ENCODE measurements at places on chromosomes 1 and 21. TPM values are rescaled to one million over a fixed set of nuclear protein-coding genes. Genes with fewer than 3 reads are reported as not detected.

GRCh38 chr1:234866007-234866866, 256.3 kb upstream of the IRF2BP2 start:
- H3K27me3 ChIP-seq, result no peaks in the 10 kb centered on the region
- peaks cover 15% of the 10 kb centered on the region for H3K4me1 ChIP-seq
- no peaks in the 10 kb centered on the region for H3K36me3 ChIP-seq
- no peak overlapping the region for H3K27ac ChIP-seq

DNA sequence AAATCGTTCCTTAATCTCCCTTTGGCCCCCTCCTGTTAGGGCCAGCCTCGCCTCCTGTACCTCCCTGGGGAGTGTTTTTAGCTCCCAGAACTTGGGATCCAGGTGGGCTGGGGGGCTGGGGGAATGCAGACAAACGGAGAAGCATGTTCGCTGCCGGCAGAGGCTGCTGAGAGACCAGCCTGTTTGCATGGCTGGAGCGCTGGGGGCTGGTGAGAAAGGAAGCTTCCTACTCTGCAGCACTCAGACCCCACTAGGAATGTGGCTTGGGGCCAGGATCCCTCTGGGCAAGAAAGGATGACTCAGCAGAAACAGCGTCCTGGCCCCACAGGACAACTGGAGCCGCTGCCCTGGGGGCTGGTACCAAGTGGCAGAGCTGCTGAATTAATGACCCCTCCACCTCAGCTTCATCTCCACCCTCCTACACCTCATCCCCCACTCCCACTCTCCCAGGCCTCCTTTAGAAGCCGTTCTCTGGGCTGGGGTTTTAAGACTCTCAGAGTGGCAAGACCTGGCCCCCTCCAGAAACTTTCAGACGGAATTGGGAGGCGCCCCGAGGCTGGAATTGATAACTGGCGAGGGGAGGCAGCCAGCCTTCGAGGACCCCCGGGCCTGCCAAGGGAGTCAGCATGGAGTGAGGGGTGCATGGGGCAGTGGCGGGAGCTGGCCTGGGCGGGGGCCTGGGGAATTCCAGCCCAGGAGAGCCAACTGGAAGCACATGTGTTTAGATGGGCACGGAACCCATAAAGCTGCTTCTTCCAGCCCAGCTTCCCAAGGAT, 28.5 kb upstream of the EPS8L3 start:
- peaks cover 72% of the 10 kb centered on the region for H3K4me1 ChIP-seq
- no peaks in the 10 kb centered on the region for H3K27me3 ChIP-seq
- H3K27ac ChIP-seq, result peak overlapping the region; percentile 82
- H3K36me3 ChIP-seq, result no peaks in the 10 kb centered on the region

- H3K36me3 ChIP-seq, result peaks cover 2% of the 10 kb centered on the region
- H3K27ac ChIP-seq, result no peak overlapping the region
- no peak for DNase-seq
These were observed 24.1 kb downstream of the POGZ start for GRCh38 chr1:151435174-151435573.

DNA sequence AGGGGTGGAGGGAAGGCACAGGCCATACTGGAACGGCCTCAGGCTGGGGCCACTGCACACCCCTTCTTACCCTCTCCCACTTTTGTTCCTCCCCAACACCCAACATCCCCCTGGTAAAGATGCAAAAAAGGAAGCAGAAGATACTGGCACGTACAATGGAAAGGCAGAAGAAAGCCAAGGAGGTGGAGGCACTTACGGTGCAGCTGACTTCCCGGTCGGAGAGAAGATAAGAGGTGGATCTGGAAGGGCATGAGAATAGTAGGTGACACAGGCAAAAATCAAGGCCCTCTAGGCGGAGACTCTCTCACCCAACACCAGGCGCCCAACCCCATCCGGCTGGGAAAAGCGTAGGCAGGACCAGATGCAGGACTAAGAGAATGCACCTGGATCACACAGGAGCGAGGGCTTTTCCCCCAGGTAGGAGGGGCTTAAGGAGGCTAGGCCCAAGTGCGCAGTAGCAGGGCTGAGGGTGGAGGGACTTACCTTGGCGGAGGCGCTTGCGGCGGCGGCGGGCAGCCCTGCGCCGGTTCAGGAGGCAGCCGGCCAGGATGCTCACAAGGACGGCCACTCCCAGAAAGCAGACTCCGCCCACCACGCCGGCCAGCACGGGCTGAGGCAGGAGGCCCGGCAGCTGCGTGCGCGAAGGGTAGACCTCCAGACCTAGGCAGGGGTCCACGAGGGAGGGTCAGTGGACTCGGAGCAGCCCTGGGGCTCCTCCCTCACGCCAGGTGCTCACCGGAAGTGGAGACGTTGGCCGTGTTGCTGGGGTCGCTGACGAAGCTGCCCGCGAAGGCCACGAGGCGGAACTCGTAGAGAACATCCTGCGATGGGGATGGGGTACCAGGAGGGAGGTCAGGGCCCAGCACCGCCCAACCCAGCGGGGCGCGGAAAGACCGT, 4.1 kb upstream of the TAGLN2 start:
- DNase-seq, result no peak
- no peaks in the 10 kb centered on the region for H3K36me3 ChIP-seq
- H3K4me1 ChIP-seq, result peaks cover 11% of the 10 kb centered on the region
- no peak overlapping the region for H3K27ac ChIP-seq
- H3K27me3 ChIP-seq, result peaks cover 5% of the 10 kb centered on the region

The LDLRAD1 gene
- not detected for total RNA-seq

The C1orf105 gene
- total RNA-seq, result not detected

The CD53 gene
- total RNA-seq, result not detected

GRCh38 chr1:57492586-57493226, 68.8 kb upstream of the DAB1 start:
- peaks cover 14% of the 10 kb centered on the region for H3K4me1 ChIP-seq
- no peak overlapping the region for H3K4me3 ChIP-seq
- peaks cover 3% of the 10 kb centered on the region for H3K27me3 ChIP-seq
- no peak overlapping the region for H3K27ac ChIP-seq
- no peak for DNase-seq

The ITLN2 gene
- not detected for total RNA-seq

DNA sequence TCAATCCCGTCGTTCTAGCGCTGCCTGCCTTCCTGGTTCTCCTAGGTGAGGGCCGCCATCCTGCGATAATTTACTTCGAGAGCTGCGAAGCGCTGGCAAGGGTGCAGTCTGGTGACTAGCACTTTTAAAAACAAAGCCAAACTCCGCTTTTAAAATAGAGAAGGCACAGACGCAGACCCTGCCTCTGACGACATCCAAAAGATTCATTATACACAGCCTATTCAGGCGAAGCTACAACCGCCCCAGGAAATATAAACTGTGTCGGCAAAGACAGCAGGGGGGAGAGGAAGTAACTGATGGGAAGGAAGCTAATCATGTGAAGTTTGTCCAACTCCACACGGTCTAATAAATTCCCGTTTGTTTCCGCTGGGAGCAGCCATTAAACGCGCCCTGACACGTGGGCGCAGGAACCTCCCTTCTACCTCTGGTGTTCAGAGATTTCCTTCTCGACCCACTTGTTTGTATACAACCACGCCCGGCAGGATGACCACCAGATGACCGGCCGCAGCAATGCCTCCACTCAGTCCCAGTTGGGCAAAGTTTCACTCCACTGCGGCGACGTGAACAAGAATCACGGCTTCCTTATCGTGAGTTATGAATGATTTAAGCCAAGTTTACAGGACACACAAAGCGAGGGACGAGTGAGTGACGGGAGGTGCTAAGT, 1.3 kb downstream of the GNG12 start:
- H3K27ac ChIP-seq, result peak overlapping the region; percentile 98
- no peaks in the 10 kb centered on the region for H3K27me3 ChIP-seq
- H3K4me3 ChIP-seq, result peak overlapping the region; percentile 95
- DNase-seq, result no peak

GRCh38 chr21:43574741-43575472, 84.4 kb downstream of the HSF2BP start:
- peaks cover 41% of the 10 kb centered on the region for H3K4me1 ChIP-seq
- peak overlapping the region; percentile 67 for H3K27ac ChIP-seq
- no peak for DNase-seq
- no peak overlapping the region for H3K4me3 ChIP-seq
- H3K36me3 ChIP-seq, result no peaks in the 10 kb centered on the region

DNA sequence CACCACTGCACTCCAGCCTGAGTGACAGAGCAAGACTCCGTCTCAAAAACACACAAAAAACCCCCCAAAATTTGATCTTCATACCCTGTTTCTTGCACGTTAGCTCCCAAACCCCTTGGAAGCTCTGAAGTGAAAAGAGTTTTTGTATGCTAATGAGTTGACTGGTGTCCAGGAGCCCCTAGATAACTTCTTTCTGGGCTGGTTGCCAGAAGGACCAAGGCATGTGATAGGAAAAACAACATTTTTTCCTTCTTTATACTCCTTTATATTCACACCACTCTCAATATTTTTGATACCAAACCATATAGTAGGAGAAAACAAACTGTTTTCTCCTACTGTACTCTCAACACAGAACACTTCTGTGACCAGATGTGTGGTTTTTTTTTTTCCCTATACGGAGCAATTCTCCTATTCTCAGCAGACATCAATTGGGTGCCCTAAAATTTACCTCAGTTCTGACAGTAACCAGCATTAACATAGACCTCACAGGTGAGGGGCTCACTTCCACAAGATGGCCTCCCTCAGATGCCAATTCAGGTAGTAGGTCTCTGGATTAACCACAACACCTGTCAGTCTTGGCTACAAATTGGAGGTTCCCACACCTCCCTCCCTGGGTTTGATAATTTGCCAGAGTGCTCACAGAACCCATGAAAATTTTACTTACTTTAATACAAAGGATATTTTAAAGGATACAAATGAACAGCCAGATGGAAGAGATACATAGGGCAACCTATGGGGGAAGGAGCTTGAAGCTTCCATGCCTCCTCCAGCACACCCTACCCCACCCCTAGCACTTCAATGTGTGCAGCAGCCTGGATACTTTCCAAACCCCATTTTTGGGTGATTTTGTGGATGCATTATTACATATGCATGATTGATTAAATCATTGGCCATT, 25.6 kb downstream of the ZYG11B start:
- no peaks in the 10 kb centered on the region for H3K27me3 ChIP-seq
- DNase-seq, result no peak
- H3K36me3 ChIP-seq, result peaks cover 2% of the 10 kb centered on the region
- peaks cover 26% of the 10 kb centered on the region for H3K4me1 ChIP-seq

GRCh38 chr1:111618961-111619634, 491 bp upstream of the RAP1A start:
- H3K4me1 ChIP-seq, result peaks cover 37% of the 10 kb centered on the region
- no peak for DNase-seq
- H3K27ac ChIP-seq, result peak overlapping the region; percentile 75
- H3K27me3 ChIP-seq, result no peaks in the 10 kb centered on the region
- H3K4me3 ChIP-seq, result peak overlapping the region; percentile 79

- no peak for DNase-seq
- peaks cover 1% of the 10 kb centered on the region for H3K36me3 ChIP-seq
- no peaks in the 10 kb centered on the region for H3K27me3 ChIP-seq
These were observed 14.5 kb upstream of the TNFRSF1B start for GRCh38 chr1:12152113-12152891.

DNA sequence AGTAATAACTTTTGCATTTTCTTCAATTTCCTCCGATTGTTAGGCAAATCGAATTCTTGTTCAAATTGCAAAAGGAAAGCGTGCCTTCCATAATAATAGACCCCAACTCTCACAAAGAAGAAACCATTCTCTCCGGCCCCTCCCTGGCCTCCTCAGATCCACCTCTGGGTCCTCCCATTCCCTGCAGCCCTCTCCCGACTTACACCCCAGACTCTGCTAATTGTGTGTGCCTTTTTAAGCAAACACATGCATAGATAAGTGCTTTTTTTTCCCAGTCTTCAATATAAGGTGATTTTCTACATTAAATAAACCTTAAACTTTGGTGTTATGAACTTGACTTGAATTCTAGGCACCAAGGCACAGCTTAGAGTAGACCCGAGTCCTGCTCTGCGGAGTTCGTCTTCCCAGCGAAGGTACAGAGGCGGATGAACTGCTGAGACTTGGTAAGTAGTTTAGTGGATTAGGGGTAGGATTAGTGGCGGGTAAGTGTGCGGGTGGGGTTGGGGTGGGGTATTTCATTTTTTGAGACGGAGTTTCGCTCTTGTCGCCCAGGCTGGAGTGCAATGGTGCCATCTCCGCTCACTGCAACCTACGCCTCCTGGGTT, 1.5 kb downstream of the L1TD1 start:
- no peak overlapping the region for H3K4me3 ChIP-seq
- no peaks in the 10 kb centered on the region for H3K36me3 ChIP-seq
- peaks cover 31% of the 10 kb centered on the region for H3K27me3 ChIP-seq
- H3K27ac ChIP-seq, result no peak overlapping the region

- peak overlapping the region; percentile 78 for H3K27ac ChIP-seq
- no peaks in the 10 kb centered on the region for H3K27me3 ChIP-seq
- H3K36me3 ChIP-seq, result peaks cover 15% of the 10 kb centered on the region
- H3K4me1 ChIP-seq, result peaks cover 17% of the 10 kb centered on the region
- no peak for DNase-seq
- H3K4me3 ChIP-seq, result no peak overlapping the region
These were observed 22.2 kb downstream of the SLC25A33 start for GRCh38 chr1:9561429-9561828.

- H3K27ac ChIP-seq, result no peak overlapping the region
- H3K27me3 ChIP-seq, result peaks cover 14% of the 10 kb centered on the region
- no peak for DNase-seq
- peaks cover 3% of the 10 kb centered on the region for H3K4me1 ChIP-seq
These were observed 61.3 kb downstream of the OVGP1 start for GRCh38 chr1:111366256-111366655.

DNA sequence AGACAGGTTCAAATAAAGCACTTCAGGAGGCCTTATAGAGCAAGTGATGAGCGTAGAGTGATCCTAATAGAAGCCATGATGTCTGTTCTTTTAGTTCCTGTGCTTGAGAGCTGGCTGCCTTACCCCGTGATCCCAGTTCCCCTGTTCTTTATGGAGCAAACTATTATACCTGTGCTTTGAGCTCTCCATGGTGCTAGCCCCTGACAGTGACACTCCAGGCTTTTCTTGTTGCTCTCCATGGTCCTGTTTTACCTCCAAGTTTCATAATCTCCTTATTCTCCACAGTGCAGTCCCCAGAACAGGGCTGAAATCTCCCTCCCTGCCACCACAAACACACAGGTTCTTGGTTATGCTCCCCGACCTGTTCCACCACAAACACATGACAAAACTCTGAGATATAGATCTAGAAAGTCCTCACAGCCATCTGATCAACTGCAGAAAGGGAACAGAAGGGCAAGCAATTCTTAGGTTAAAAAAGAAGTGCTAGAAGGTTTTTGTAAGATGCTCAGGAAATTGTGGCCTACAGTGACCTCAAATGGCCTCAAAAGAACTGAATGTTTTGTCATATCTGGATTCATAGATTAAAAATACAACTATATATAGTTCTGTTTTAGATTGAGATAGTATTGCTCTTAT, 6.0 kb downstream of the CADM3 start:
- H3K4me1 ChIP-seq, result no peaks in the 10 kb centered on the region
- H3K4me3 ChIP-seq, result no peak overlapping the region
- no peaks in the 10 kb centered on the region for H3K36me3 ChIP-seq
- peaks cover 24% of the 10 kb centered on the region for H3K27me3 ChIP-seq
- H3K27ac ChIP-seq, result no peak overlapping the region
- DNase-seq, result no peak

- H3K27ac ChIP-seq, result no peak overlapping the region
- H3K4me1 ChIP-seq, result peaks cover 3% of the 10 kb centered on the region
- peak; percentile 88 for DNase-seq
- H3K27me3 ChIP-seq, result no peaks in the 10 kb centered on the region
These were observed 11.0 kb downstream of the DMRTB1 start for GRCh38 chr1:53470155-53470554.

All from osteocyte (in vitro differentiated cells).